ENCODE measurements at places on chromosomes 7 and 10.

GRCh38 chr7:6590645-6591110 lies 857 bp downstream of the INTS15 start:
- DNase-seq: no peak

- no peak for DNase-seq
These were observed 13.6 kb upstream of the SVIL start for GRCh38 chr10:29648114-29648982.

- DNase-seq: no peak
These were observed 49.0 kb downstream of the PRR15 start for GRCh38 chr7:29612596-29612995.

DNA sequence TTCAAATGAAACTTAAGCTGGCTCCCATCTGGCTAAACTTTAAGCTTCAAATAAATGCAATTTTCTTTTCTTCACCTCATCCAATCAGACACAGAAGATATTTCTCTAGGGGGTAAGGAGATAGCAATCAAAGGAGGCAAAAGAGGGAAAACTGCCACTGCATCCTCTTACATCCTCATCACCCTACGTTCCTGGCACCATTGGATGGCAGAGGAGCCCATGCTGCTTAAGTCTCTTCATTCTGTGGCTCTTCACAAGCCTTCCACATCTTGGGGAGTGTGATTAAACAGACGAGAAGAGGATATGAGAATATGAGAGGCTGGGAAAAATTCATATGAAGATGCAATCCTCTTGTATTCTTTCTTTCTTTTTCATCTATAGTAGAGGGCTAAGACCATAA lies 345.7 kb upstream of the AOAH start:
- no peak for DNase-seq

DNA sequence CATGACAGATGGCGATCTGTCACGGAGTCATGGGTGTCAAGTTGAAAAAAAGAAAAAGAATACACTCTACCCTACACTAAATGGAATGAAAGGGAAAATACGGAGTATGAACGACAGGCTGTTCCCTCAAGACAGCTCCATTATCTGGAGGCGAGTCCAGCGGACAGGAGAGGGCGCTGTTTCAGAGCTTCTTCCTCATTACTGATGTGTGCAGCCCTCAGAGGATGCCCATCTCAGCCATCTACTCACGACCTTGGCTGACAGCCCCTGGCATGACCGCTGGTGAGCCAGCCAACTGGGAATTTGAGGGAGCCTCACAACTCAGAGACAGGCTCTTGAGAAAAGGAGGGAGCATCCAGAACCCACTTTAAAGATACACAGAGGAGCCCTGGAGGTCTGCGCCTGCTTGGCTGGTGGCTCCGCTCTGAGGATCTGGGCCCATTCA lies 49.6 kb upstream of the SMNDC1 start:
- no peak for DNase-seq

GRCh38 chr7:70040051-70040450 lies 441.8 kb downstream of the AUTS2 start:
- no peak for DNase-seq

GRCh38 chr10:125848371-125848770 lies 25.0 kb downstream of the BCCIP start:
- DNase-seq: no peak

GRCh38 chr10:79581044-79581443 lies 20.8 kb upstream of the SFTPA2 start:
- no peak for DNase-seq

All from NCI-H748 treated with DMSO at 0.1 percent for 48 hours (cell line).